ENCODE measurements at places on chromosomes 11 and 22.

DNA sequence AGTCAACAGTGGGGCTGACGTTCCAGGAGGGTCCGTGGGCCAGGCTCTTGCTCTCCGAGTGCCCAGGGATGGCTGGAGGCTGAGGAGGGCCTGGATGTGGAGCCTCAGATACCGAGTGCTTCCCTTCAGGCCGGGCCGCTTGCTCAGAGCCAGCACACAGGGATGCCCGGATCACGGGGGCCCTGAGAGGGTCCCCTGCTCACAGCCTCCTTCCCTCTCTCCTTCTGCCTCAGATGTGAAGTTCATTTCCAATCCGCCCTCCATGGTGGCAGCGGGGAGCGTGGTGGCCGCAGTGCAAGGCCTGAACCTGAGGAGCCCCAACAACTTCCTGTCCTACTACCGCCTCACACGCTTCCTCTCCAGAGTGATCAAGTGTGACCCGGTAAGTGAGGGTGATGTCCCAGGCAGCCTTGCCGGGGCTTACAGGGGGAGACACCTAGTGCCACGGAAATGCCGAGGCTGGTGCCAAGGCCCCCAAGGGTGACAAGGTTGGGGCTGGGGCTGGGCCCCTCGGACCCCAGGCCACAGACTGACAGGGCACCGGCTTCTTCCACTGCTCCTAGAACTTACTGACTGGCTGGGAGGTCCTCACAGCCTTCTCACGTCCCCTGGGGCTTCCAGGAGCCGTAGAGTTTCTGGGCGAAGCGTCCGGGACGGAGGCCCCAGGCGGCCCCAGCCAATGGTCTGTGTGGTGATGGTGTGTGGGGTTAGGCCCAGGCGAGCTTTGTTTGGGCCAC, 7.0 kb downstream of the CCND1 start:
- DNase-seq: no peak

DNA sequence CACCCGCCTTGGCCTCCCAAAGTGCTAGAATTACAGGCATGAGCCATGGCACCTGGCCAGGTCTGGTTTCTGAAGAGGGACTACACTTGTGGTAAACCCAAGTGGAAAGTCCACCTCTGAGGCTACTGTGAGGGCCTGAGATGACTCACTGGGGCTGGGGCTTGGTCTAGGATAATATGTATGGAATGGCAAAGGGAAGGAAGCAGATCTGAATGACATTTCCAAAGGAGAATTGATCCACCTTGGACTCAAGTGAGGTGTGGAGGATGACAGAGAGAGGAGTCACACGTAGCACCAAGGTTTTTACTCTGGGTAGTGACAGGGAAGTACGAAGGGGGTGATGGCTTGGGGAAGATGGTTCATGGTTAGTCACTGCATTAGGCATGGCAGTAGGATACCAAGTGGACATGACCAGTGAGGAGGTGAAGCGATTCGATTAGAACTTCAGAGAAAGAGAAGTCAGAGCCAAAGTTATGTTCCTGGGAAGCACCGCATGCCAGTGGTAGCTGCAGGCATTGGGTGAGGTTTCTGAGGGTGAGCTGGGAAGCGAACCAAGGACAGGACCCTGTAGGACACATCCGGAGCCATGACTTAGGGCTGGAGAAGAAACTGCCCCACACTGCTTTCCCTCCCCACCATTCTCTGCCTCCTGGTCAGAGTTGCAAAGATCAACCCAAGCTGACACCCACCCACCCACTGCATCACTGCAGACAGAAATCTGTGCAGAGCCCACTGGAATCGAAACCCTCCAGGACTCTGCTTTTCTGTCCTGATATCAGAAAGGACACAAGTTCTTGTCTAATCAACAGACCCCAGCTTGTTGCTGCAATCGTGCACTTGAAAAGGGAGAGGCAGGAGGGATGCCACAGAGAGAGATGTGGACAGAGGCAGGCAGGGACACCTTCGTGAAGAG, 13.0 kb upstream of the BCL9L start:
- no peak for DNase-seq

DNA sequence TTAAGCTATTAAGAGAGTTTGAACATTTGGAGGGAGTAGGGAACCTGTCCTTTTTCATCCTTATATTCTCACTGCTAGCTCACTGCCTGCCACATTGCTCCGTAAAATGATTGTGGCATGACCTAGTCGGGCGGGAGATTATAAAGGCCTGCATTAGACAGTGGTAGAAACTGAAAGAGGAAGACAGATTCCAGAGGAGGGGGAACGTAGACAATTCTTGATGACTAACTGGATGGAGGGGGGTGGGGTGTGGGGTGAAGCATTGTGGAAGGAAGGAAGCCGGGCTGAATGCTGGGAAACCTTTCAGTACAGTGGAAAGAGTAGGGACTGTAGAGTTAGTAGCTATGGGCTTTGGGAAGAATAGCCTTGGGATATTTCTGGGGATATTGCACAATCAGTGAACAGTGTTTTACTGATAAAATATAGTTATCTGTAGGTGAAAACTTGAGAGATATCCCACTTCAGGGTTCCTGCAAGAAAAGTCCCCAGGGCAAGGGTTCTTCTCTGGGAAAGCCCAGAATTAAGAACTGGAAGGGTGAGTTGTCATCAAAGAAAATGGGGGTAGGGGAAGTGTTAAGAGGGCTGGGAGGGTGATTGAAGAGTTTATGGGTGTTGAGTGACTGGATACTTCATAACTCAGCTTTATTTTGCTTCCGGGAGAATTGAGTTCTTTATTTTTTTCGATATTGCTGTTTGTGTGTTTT, 2.1 kb downstream of the MED15 start:
- peak; percentile 11 for DNase-seq

DNA sequence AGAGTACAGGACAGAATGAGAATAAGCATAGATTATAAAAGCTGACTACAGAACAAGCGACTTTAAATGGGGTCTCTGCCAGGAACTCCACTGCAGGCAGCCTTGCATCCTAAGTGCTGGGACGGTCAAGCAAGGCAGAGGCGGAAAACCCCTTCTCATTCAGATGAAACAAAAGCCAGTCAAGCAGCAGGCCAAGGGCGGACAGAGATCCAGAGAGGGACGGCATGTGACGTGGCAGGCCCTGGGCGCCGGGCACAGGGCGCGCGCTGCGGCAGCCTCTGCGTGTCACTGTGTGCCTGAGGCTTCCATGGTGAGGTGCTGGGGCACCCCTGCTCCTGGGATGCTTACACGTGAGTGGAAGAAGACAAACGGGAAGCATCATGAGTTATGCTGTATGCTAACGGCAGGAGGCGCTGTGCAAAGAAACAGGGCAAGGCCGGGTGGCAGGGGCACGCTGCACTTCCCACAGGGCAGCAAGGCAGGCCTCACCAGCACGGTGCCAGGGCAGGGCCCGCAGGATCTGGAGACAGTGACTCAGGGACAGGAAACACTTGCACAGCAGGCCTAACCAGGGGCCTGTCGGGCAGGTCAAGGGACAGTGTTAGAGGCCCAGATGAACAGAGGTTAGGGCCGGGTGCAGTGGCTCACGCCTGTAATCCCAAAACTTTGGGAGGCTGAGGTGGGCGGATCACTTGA, 6.2 kb downstream of the TOLLIP start:
- no peak for DNase-seq

GRCh38 chr11:68503792-68504191, 43.2 kb downstream of the PPP6R3 start:
- no peak for DNase-seq

DNA sequence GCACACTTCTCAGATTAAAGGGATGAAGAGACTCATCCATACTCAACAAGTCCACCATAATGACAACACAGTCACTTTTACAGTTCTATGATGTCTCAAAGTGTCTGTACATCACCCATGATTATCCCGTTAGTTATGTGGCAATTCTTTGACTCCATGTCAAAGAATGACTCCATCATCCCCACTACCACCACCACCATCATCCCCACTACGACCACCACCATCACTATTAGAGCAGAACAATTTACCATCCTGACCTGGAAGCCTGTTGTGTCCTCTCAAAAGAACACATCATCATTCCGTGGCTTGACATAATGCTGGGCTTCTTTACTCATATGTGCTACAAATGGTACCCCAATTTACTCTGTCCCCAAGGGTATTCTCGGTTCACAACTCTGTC, 13.7 kb downstream of the PRR5L start:
- DNase-seq: no peak

GRCh38 chr11:22555881-22556280, 69.7 kb downstream of the FANCF start:
- no peak for DNase-seq

- DNase-seq: no peak
These were observed 3.3 kb downstream of the CAPN5 start for GRCh38 chr11:77069969-77070582.

GRCh38 chr11:47350315-47350714, 2.2 kb downstream of the MYBPC3 start:
- DNase-seq: no peak

- DNase-seq: no peak
These were observed 187.5 kb upstream of the ZBED5 start for GRCh38 chr11:11045156-11045930.

DNA sequence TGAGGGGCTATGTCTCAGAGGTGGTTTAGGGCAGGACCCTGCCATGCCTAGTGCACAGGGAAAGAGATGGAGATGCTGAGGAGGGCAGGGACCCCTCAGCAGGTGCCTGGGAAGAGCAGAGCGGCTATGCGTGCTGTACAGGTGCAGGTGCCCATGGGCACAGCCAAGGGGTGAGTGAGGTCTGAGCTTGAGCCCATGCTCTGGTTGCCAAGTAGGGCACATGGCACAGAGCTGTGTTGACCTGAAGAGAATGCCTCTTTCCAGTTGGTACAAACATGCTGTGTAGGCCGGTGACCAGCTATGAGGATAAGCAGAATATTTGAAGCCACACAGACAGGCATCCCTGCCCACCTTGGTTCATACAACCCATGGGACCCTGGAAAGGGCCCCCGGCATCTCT, 65.8 kb upstream of the NECTIN1 start:
- no peak for DNase-seq

- DNase-seq: no peak
These were observed 69.2 kb downstream of the SCN3B start for GRCh38 chr11:123585206-123585605.

- DNase-seq: no peak
These were observed 2.3 kb downstream of the ASCL2 start for GRCh38 chr11:2267851-2268728.

- DNase-seq: no peak
These were observed 29.9 kb downstream of the TRPC6 start for GRCh38 chr11:101553891-101554292.
